ENCODE measurements at places on chromosomes 2 and 18.

GRCh38 chr2:3313781-3314375 lies 63.7 kb downstream of the EIPR1 start:
- no peak for DNase-seq

- DNase-seq: no peak
These were observed 9.1 kb upstream of the AP1S3 start for GRCh38 chr2:223846515-223846914.

GRCh38 chr2:102449370-102449974 lies 23.6 kb upstream of the SLC9A4 start:
- DNase-seq: peak; percentile 54

GRCh38 chr2:216949700-216950413 lies 90.0 kb upstream of the TNP1 start:
- DNase-seq: peak; percentile 96

DNA sequence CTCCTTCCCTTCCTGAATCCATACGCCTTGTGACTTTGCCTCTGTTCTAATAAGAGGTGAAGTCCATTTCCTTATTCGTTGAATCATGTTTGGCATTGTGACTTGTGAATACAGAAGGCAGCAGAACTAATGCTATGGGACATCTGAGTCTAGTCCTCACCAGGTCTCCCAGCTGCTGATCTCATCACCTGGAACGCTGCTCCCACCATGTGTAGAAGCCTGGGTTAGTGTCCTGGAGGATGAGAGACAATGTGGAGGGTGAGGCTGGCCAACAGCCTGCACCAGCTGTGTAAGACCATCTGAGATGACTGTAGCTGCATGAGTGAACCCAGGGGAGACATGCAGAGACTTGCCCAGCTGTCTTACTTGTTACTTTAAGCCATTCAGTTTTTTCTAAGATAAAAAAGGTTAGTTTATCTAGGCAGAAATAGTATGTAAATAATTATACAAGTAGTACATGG lies 3.5 kb upstream of the HAAO start:
- no peak for DNase-seq

DNA sequence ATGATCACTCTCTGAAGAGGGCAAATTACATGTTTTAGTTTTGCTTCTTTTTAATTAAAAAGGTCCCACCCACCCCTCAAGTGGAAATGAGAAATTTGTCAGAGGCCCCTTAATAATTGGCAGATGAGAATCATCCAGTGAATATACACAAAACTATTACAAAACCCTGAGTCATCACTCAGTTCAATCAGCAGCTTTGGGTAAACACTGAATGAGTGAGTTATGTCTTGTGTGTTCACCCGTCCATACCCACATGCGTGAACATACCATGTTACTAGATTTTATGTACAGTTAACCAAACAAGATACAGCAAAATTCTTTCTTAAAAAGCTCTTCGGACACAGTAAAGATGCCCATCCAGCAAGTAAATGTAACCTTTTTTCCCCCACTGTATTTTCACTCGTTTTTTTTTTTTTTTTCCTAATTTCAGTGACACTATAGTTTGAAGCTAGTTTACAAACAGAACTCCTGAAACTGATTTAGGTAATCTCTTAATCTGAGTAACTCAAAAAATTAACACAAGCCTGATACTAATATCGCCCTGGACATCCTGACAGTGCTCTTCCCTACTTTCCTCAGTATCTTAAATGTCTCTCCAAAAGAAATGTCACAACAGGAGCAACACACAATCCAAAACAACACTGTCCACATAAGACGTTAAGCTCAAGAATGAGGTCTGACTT lies 1.4 kb downstream of the PSME4 start:
- peak; percentile 59 for DNase-seq

GRCh38 chr18:32624182-32624723 lies 148.6 kb downstream of the KLHL14 start:
- peak; percentile 17 for DNase-seq

DNA sequence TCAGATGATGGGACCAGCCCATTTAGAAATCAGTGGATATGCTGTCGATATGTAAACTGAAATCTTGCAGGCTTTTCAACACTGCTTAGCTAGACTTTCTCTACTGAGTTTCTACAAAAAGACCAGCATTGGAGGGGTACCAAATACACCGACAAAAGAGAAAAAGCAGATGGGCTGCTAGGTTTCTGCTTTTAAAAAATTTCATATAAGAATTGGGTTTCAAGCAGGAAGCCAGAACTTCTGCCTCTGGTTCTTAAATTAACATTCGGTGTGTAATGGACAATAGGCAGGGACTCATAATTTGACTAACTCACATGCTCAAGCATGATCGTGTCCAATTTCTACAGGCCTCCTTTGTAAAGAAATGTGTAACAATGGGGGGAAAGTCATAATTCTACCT lies 3.1 kb downstream of the ARL4C start:
- DNase-seq: no peak

DNA sequence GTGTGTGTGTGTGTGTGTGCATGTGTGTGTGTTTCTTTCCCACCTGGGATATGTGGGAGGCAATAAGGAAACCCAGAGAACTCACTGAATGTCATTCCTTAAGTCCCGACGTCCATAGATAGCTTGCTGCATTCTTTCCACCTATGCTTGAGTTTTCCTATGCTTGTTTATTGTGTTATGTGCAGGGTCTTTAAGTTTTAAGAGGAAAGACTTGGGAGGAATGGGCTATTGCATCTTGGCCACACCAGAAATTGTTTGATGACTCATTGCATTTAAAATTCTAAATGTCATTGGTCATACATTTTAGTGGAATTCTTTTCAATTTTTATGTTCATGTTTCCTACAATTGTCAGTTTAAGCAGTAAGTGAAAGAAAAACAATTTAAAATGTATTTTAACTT lies 33.7 kb downstream of the STARD6 start:
- no peak for DNase-seq

- no peak for DNase-seq
These were observed 1.8 kb upstream of the ALPP start for GRCh38 chr2:232376713-232377112.

- DNase-seq: no peak
These were observed 7.7 kb upstream of the ARHGEF4 start for GRCh38 chr2:130829015-130829414.

DNA sequence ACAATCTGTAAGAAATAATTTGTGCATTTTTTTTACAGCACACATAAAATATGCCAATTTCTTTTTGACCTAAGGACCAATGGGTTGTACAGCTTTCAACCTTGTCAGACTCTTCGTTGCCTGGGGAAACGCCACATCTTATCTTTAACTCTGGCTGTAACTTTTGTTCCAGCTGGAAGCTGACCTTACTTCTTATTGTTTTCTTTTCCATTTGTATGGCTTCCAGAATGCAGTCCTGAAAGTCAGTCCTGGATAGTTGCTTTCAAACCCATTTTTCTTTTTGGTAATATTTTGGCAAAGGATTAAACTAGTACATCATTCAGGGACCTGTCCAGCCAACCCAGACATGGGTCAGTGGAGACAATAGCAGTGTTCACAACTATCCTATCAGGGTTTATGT lies 686.5 kb upstream of the CDH2 start:
- no peak for DNase-seq

GRCh38 chr2:166996465-166996864 lies 108.2 kb downstream of the XIRP2 start:
- DNase-seq: no peak

- DNase-seq: no peak
These were observed 170.3 kb downstream of the BCL2 start for GRCh38 chr18:63149302-63149587.

- DNase-seq: no peak
These were observed 65.7 kb upstream of the RTN4 start for GRCh38 chr2:55115761-55116597.

GRCh38 chr2:145086910-145087309 lies 567.0 kb upstream of the ZEB2 start:
- DNase-seq: no peak

DNA sequence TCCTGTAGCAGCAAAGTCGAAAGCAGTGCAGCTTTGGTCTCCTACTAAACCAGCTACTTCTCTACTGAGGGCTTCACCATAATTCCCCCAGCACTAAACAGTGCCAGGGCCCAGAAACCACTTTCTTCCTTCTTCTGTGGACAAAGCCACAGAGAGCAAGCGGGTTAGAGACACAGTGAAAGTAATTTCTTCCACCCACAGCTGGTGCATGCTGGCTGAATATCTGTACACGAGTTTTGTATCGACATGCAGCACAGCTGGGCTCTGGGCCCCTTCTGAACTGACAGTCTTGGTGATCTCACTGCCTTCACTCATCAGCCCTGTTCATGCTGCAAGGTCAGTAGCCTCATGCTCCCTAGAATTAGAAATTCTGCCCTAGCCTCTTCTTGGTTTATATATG lies 74.0 kb upstream of the SULT1C3 start:
- no peak for DNase-seq

- DNase-seq: peak; percentile 71
These were observed 90.4 kb upstream of the SLC35G4 start for GRCh38 chr18:11518788-11519685.

GRCh38 chr2:202610380-202610779 lies 24.4 kb upstream of the FAM117B start:
- DNase-seq: no peak

- DNase-seq: no peak
These were observed 33.8 kb downstream of the ACVR1 start for GRCh38 chr2:157842106-157842879.

GRCh38 chr2:161725297-161725696 lies 101.1 kb downstream of the SLC4A10 start:
- DNase-seq: no peak

- DNase-seq: no peak
These were observed 107.1 kb downstream of the THADA start for GRCh38 chr2:43488737-43489136.

DNA sequence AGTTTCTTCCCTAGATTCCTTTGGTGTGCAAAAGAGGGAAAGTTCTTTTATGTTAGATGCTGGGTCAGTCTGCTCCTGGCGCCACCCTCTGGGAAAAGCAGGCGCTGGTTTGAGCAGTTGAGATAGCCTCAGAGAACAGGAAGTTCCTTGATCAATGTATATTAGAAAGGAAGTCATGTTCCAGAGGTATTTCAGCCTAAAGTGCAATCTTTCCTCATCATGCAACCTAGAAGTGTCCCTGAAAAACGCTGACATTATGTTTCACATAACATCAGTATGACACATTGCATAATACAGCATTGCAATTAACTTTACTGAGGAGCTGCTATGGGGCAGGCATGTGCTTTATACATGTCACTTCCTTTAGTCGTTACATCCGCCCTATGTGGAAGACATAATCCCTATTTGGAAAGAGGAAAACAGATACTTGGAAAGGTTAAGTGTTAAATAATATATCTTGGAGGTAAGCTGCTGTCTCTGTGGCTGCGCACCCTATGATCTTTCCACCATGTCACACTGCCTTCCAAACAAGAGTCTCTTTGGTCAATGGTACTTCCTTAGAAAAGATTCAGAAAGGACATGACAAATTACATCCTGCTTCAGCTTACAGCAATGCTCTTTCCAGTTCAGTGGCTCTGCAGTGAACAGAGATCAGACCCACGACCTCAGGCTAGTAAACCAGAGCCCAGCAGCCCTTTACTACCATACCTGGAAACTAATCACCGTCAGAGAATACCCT lies 369.7 kb downstream of the RAD51AP2 start:
- no peak for DNase-seq

DNA sequence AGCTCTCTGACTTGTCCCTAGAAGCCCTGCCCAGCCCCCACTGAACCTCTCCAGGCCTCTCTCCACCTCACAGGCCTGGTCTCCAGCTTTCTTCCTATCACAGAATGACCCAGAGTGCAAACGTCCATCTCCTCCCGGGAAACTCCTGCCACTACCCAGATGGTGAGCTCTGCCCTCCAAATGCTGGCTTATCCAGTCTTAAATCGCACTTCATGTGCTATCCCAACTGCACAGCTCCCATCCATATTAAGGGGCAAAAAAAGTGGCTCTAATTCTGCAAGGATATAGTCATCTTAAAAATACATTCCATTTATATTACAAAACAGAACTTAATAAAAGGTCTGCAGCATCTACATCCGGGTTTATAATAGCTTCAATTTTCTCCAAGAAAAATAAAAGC lies 70.8 kb upstream of the CDC42EP3 start:
- DNase-seq: no peak

- no peak for DNase-seq
These were observed 31.3 kb downstream of the NPHP1 start for GRCh38 chr2:110173523-110173922.

DNA sequence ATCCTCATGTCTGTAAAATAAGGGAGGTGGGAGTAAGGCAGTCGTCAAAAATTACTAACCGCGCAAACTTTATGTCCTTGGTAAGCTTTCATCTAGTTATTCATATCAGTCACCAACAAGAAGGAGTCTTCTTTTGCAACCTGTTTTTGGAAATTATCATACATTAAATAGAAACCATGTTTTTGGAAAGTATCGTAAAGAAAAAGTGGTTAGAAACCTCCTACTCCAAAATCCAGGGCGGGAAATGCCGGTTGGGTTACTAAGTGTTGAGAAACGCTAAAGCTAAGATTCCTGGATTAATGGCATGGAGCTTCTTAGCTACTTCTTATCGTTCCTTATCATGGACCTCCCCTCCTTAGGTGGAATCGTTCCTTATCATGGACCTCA lies 778 bp downstream of the BBS5 start:
- no peak for DNase-seq

DNA sequence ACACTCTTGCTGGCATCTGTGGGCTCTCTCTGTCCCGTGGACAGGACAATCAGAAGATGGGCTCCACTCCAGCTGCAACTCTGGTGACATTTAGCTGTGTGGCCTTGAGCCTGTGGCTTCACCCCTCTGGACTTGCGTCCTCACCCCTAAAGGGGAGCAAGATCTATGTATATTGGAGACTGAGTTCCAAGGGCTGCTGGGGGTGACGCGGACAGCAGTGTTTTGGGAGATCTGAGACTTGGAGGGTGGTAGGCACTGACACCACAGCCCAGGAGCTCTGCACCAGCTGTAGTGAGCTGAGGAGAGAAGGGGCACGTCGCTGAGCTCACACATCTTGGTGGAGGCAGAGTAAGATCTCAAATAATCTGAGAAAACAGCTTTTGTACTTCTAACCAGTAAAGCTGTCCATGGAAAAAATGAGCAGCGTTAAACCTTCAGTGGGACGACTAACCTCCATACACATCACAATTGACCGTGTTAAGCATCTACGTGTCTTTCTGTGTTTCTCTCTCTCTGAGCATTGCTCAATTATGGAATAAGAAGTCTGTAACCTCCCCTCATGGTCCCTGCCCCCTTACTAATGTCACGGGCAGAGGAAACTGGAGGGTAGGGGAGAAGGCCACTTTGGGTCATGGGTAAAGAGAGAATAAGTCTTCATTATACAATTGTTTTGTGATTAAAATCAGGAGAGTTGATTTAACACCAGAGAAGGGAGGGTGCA lies 85.8 kb downstream of the SH3RF3 start:
- DNase-seq: no peak

DNA sequence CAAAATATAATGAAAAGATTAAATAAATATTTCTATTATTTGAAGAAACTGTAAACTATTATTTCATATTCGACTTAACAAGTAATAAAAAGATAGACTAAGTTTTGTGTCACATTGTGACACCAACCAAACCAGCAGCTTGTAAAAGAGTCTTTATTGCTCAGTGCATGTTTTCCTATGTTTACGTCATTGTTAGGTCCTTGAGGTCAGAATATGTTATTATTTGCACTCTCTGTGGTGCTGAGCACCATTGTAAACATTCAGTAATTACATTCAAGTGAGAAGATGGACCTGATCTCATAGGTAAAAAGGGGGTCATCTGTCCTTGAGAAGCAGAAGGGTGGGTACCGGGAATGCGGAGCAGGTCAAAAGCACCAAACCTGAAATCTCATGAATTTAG lies 1999.1 kb upstream of the CELF4 start:
- no peak for DNase-seq
